CD8-positive, alpha-beta memory T cell (primary cell): ENCODE measurements at places on chromosomes 1 and 21. TPM values are rescaled to one million over a fixed set of nuclear protein-coding genes. Genes with fewer than 3 reads are reported as not detected.

The MFAP2 gene
- total RNA-seq: not detected

The DNMT3L gene
- total RNA-seq: not detected

The TMEM125 gene
- total RNA-seq: not detected

The LMOD1 gene
- total RNA-seq: not detected

The PDE4B gene
- 34.5 TPM for total RNA-seq

GRCh38 chr1:45730075-45730779 lies 20.2 kb downstream of the IPP start:
- no peaks in the 10 kb centered on the region for H3K36me3 ChIP-seq
- H3K4me3 ChIP-seq: no peak overlapping the region
- DNase-seq: no peak
- H3K27me3 ChIP-seq: no peaks in the 10 kb centered on the region

DNA sequence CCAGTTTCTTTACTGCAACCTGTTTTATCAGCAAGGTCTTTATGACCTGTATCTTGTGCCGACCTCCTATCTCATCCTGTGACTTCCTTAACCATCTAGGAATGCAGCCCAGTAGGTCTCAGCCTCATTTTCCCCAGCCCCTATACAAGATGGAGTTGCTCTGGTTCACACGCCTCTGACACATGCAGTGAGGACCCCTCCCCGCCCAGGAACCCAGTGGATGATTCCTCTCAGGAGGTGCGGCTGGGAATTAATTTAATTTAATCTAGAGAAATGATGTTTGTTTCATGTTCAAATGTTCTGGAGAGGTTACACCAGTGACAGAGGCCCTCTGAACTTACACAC lies 39.0 kb upstream of the LBR start:
- peak overlapping the region; percentile 90 for H3K27ac ChIP-seq
- peak overlapping the region; percentile 84 for H3K4me3 ChIP-seq
- no peaks in the 10 kb centered on the region for H3K27me3 ChIP-seq
- DNase-seq: no peak
- peaks cover 34% of the 10 kb centered on the region for H3K4me1 ChIP-seq
- H3K36me3 ChIP-seq: no peaks in the 10 kb centered on the region

DNA sequence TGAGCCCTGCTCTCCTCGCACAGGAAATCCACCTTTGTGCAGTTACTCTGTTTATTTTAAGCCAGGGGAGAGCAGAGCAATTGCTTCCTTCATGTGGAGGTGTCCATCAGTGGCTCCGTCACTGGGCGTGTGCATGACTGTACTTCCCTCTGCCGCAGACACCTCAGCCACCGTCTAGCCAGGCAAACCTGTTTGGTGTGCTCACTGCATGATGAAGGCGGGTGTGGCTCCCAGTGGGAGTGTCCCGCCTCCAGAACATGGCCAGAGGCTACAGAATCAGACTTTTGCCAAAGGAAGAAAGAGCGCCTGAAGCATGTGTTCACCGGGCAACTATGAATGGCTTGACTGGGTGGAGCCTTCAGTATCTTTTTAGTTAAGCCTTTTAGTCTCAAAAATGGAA lies 26.1 kb upstream of the LAMC2 start:
- H3K27me3 ChIP-seq: no peaks in the 10 kb centered on the region
- H3K4me3 ChIP-seq: no peak overlapping the region
- no peak overlapping the region for H3K27ac ChIP-seq
- no peak for DNase-seq
- no peaks in the 10 kb centered on the region for H3K4me1 ChIP-seq

DNA sequence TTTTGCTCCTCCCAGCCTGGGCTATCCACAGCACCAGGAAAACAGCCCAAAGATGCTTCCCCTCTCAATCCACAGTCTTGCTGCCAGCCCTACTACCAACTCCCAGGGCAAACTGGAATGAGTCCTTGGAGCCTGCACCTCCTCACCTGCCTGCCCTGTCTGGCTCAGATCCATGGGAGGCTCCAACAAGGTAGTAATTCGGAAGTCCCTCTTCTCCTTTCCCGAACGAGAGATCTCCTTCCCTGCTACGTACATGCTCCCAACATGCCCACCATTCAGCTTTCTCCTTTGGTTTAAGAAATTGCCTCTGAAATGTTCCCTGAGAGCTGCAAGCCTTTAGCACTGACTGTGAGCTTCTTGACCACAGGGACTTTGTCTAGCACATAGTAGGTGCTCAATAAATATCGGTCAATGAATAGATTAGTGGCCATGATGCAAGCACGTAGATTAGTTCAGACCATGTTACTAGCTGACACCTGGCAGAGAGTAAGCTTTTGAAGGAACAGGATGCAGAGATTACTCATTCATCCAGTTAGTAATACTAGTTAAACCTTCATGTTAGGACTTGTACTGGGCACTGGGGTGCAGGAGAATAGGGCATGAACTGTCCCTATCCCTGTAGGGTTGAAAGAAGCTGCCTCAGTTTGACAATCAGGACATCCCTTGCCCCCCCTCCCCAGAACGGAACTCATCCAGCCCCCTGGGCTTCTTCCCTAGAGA lies 80.1 kb downstream of the DISP3 start:
- no peaks in the 10 kb centered on the region for H3K27me3 ChIP-seq
- H3K4me1 ChIP-seq: no peaks in the 10 kb centered on the region
- H3K27ac ChIP-seq: no peak overlapping the region
- H3K36me3 ChIP-seq: no peaks in the 10 kb centered on the region
- H3K4me3 ChIP-seq: no peak overlapping the region

DNA sequence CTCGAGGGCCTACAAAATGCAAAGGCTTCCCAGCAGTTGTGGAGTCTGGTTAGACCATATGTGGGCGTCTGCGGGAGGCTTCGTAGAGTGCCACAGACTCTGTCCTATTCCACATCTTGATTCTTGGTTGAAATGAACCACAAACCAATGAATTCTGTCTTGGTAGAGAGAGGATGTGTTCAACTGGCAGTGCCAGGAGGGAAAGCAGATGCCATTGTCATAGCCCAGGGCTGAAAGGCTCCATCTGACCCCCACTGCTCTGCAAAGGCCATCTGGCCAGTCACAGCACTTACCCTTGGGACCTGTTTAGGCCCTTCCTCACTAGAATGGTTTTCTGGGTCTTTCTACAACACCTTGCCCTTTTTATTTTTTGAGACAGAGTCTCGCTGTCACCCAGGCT lies 22.1 kb downstream of the ACOT11 start:
- H3K4me3 ChIP-seq: no peak overlapping the region
- no peak overlapping the region for H3K27ac ChIP-seq
- H3K4me1 ChIP-seq: no peaks in the 10 kb centered on the region
- H3K27me3 ChIP-seq: no peaks in the 10 kb centered on the region
- DNase-seq: no peak

DNA sequence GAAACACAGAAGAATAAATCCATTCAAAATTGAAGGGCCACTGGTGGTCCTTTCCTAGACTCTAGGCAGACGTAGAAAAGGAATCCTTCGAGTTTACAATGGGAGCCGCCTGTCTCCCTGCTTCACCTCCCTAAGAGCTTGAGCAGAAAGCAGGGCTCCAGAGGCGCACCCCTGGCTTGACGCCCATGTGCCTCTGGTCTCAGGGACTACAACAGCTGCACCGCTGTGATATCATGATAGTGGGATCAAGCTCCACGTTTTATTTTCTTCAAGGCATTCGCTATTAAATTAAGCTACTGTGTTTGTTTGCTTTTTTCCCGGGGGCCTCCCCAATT lies 403 bp upstream of the C1orf122 start:
- no peaks in the 10 kb centered on the region for H3K27me3 ChIP-seq
- H3K36me3 ChIP-seq: peaks cover 38% of the 10 kb centered on the region
- peak overlapping the region; percentile 87 for H3K27ac ChIP-seq
- no peak for DNase-seq

GRCh38 chr1:211975152-211975941 lies 60.0 kb downstream of the INTS7 start:
- peaks cover 6% of the 10 kb centered on the region for H3K36me3 ChIP-seq
- no peak overlapping the region for H3K4me3 ChIP-seq
- H3K4me1 ChIP-seq: no peaks in the 10 kb centered on the region
- H3K27ac ChIP-seq: no peak overlapping the region

- H3K27me3 ChIP-seq: no peaks in the 10 kb centered on the region
- H3K4me3 ChIP-seq: no peak overlapping the region
Observed at GRCh38 chr21:44416193-44416592, 39.1 kb upstream of the LRRC3 start.

DNA sequence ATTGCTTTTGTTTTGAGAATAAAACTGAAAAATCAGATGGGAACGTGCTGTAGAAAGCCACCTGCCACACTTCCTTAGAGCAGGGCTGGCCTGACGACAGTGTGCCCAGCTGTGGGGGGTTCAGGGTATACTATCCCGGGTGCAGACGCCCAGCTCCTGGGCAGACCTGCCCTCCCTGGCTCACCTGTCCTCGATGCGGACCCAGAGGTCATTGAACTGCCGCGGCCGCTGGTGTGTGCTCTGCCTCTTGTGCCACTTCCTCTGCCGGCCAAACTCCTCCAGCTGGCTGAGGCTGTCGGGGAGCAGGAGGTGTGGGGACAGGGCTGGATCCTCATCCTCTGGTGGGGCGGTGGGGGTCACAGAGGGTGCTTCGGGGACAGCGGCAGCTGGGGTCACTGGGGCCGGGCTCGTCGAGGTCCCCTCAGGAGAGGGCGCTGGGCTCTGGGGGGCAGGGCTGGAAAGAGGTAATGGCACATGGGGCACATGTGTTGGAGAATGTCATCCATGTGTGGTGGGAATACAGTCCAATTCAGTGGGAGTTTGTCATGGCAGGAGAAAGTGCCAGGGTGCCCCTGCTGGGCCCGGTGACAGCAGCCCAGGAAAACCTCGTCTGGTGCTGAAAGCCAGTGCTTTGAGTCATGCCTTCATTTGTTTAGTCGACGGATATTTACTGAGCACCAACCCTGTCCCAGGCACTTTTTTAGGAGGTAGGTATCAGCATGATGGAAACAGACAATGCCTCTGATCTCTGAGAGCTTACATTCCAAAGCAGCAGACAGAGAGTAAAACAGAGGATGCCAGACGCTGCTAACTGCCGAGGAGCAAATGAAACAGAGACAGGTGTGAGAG lies 222.0 kb downstream of the TRABD2B start:
- H3K4me1 ChIP-seq: no peaks in the 10 kb centered on the region
- no peaks in the 10 kb centered on the region for H3K36me3 ChIP-seq
- no peaks in the 10 kb centered on the region for H3K27me3 ChIP-seq
- H3K27ac ChIP-seq: no peak overlapping the region

- H3K36me3 ChIP-seq: no peaks in the 10 kb centered on the region
- H3K4me3 ChIP-seq: peak overlapping the region; percentile 52
- DNase-seq: peak; percentile 80
- no peaks in the 10 kb centered on the region for H3K27me3 ChIP-seq
Observed at GRCh38 chr1:23118957-23119792, 49.5 kb downstream of the LUZP1 start.

GRCh38 chr1:166062421-166063070 lies 104.3 kb downstream of the FAM78B start:
- H3K27me3 ChIP-seq: no peaks in the 10 kb centered on the region
- no peak overlapping the region for H3K27ac ChIP-seq
- H3K36me3 ChIP-seq: no peaks in the 10 kb centered on the region
- H3K4me3 ChIP-seq: no peak overlapping the region

DNA sequence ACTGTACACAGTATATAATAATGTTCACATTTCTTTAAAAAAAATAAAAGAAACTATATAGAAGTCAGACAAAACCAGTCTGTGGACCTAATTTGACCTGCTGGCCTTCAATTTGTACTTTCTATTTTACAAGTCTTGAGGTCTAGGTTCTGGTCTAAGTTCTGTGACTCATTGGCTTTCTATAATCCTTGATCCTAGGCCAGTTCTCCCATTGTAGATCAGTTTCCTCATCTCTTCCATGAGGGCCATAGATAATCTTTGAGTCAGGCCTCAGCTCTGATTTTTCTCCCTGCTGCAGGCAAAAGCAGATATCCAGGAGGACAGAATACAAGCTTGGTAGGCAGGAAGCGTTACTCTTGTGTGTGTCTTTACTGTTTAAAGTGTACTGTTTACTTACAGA lies 603.7 kb upstream of the CAMK1G start:
- H3K36me3 ChIP-seq: no peaks in the 10 kb centered on the region
- no peaks in the 10 kb centered on the region for H3K27me3 ChIP-seq
- H3K27ac ChIP-seq: no peak overlapping the region
- no peak overlapping the region for H3K4me3 ChIP-seq
- no peak for DNase-seq

- no peak overlapping the region for H3K27ac ChIP-seq
- H3K4me1 ChIP-seq: no peaks in the 10 kb centered on the region
- H3K36me3 ChIP-seq: no peaks in the 10 kb centered on the region
- no peak overlapping the region for H3K4me3 ChIP-seq
Observed at GRCh38 chr1:166305371-166305770, 138.6 kb upstream of the FAM78B start.
